Fibroblast of the aortic adventitia (primary cell): ENCODE measurements at places on chromosomes 1 and 21.

- no peak for DNase-seq
These were observed 213.0 kb upstream of the VAMP3 start for GRCh38 chr1:7558041-7558461.

DNA sequence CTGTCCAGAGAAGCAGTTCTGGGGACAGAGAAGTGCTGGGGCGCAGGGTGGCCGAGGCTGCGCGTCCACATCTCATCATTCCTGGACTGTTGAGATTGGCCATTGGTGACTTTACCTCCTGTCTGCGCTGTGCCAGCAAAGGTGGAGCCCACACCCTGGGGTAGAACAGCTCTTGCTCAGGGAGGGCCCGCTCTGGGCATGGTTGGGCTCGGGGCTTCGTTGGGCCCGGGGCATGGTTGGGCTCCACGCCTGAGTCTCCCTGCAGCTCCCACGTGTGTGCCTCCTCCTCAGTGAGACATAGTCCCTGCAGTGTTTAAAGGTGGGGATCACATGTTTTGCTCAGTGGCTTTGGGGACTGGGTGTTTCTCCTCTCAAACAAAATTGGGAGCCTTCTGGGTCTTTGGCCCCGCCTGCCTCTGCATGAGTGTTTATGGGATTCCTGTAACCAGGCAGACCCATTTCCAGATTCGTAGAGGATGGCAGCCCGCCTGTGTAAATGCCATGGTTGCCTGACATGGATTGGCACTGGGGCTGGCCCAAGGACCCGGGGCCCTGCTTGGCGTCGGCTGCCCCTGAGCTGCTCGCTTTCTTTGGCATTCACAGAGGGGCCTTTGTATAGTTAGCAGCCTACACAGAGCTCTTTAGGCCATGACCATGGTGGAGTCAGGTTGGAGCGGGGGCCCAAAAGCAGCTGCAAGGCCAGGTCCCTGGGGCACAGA is 104.6 kb downstream of the TLR5 start:
- no peak for DNase-seq

DNA sequence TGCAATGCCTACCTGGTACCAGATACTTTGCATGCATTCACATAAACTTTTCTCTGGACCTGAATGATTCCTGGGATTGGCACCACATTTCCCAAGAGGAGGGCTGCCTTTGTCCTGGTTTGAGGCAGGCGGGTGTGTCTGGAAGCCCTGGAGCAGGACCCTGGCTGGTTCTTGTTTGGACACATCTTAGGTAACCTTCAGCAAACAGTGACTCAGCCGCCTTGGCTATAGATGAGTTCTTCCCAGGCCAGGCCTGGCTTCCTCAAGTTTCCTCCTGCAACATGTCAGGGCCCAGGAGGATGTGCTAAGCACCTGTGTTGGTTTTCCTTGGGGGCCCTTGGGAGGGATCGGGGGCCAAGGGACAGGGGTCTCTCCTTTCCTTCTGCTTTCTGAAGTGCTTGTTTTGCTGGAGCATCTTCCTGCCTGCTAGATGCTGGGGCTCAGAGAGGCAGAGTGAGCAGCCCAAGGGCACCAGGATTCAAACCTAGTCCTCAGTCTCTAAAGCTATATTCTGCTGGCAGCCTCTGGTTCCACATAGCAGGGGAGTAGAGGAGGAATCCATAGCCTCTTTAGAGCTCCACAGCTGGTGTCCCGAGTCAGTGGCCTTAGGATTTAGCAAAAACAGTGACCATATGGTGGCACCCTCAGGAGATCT is 38.2 kb downstream of the PAX7 start:
- DNase-seq, result no peak

- peak; percentile 8 for DNase-seq
These were observed 15.9 kb upstream of the NIBAN1 start for GRCh38 chr1:184990204-184990603.

DNA sequence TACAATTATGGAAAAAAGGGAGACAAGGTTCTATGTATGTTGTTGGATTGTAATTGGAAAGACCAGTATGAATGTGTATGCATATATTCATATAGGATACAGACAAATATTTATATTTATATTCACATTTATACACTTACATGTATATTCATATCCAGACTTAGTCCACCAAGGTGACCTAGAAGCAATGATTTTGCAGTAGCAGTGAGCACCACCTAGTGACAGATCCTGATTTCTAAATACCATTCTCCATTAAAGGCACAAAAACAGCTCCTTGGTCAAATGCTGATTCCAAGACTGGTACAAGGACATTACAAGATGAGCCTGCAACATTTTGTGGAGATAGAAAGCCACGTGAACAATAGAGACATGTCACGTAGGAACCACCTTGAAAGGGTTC is 153.4 kb downstream of the SDCCAG8 start:
- DNase-seq, result peak; percentile 14

DNA sequence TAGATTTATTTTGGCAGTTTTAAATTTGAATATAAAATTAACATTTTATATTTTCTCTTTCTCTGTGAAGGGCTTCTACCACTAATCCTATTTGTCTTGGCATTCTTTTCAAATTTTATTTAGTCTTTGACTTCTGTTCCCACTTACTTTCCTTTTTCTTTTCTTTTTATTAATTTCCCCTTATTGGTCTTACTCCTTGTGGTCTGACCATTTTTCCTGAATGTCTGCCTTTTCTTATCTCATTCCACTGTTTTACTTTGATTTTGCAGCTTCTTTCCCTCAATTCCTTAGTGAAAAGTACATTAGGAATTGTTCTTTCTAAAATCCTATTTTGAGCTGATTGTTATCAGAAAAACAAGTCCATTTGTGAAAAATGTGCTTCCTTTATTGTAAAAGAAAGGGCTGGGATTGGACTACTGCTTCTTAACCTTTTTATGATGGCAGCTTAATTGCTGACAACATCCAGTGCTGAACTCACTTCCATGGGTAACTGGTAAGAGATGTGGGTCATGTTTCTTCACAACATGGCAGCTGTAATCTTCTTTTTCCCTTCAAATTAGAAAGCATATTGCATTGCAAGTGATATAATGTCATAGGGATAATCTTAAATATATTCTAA is 284.6 kb downstream of the DNM3 start:
- DNase-seq, result no peak

DNA sequence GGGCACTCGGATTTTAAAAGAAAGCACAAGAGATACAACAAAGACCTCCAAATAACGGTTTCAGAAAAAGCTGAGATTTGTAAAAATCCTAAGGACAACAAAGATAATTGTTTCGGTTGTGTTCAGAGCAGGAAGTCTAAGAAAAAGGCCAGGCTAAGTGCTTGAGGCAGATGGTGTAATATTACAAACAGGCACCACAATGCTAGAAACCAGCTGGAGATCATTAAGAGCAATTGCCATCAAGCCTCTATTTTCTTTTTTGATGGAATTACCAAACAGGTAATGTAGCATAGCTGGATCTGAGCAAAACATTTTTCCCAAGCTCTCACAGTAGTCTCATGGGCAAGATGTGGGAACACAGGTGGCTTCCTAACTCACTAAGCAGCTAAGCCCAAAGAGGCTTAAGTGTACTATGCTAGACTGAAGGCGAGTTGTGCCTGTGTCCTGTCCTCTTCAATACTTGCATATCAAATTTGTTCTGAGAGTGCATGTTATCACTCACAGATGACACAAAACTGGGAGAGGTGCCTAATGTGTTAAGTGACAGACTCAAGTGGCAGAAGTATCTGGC is 161.6 kb downstream of the GLUL start:
- DNase-seq, result no peak

- no peak for DNase-seq
These were observed 3.2 kb downstream of the ASPM start for GRCh38 chr1:197143276-197143675.

DNA sequence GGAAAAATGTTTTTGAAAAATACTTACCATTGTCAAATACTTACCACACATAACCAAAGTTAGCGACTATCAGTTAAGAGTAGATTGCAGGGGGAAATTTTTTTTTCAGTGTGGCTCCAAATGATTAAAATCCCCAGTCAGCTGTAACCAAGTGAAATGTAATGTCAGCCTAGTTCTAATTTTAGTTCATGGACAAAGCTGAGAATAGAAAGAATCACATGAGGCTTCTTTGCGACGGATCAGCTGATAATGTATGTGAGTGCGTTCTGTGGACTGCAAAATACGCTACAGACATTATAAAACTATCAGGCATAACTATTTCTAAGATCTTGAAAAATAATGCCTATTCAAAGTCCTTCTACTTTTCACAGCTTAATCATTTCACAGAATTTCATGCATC is at the start of gene LRRC39:
Gene LRRC39, minus strand, starts transcription at position 166 of the 400 bp plus-strand sequence. CDS start 9,740 bp downstream, outside the sequence.
- DNase-seq, result no peak

GRCh38 chr1:8864713-8865344 is 13.7 kb downstream of the ENO1 start:
- DNase-seq, result no peak

GRCh38 chr1:227893300-227893948 is 54.3 kb downstream of the WNT9A start:
- DNase-seq, result no peak

GRCh38 chr21:26280775-26281174 is 110.2 kb upstream of the APP start:
- DNase-seq, result no peak

- DNase-seq, result peak; percentile 33
These were observed 53.1 kb downstream of the PHC2 start for GRCh38 chr1:33377756-33378155.

GRCh38 chr1:233509526-233509925 is 104.4 kb upstream of the KCNK1 start:
- no peak for DNase-seq

DNA sequence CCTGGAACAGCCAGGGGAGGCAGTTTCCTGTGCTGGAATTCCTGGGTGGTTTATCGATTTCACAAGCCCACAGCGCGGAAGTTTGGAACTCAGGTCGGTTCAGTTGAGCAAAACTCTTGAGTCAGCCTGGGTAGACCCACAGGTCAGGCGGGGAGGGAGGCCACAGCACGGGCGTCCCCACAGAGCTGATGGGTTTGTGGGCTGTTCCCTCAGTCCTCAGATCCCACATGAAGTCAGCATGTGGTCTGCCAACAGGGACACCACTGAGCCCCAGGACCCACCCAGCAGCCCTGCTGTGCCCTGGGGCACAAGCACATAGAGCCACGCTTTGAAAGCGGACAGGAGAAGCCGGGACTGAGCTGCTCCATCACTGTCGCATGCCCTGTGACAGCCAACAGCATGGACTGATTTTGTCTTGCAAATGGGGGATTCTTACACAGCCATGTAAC is 17.4 kb downstream of the BMP8A start:
- peak; percentile 25 for DNase-seq

GRCh38 chr1:208965351-208965750 is 618.2 kb upstream of the CAMK1G start:
- no peak for DNase-seq

DNA sequence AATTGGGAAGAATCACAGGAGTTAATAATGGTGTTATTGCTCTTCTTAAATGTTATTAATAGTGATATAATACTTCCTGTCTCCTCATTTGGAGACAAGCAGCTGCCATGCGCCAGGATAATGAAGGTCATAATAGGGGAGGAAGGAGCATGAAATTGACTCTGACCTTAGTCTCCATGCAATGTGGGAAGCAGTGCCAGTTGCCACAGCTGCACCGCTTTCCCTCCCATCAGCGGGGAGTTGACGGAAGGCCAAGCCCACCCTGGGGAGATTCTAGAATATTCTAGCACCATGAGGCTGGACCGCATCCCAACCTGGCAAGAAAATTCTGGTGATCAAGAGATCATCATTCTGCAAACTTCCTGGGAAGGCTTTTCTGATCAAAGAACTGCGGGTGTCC is 11.0 kb upstream of the OLIG1 start:
- DNase-seq, result no peak

- DNase-seq, result peak; percentile 96
These were observed 68.0 kb downstream of the MEGF6 start for GRCh38 chr1:3543076-3544039.

- DNase-seq, result peak; percentile 75
These were observed 2.8 kb downstream of the UBE2J2 start for GRCh38 chr1:1270813-1271212.

DNA sequence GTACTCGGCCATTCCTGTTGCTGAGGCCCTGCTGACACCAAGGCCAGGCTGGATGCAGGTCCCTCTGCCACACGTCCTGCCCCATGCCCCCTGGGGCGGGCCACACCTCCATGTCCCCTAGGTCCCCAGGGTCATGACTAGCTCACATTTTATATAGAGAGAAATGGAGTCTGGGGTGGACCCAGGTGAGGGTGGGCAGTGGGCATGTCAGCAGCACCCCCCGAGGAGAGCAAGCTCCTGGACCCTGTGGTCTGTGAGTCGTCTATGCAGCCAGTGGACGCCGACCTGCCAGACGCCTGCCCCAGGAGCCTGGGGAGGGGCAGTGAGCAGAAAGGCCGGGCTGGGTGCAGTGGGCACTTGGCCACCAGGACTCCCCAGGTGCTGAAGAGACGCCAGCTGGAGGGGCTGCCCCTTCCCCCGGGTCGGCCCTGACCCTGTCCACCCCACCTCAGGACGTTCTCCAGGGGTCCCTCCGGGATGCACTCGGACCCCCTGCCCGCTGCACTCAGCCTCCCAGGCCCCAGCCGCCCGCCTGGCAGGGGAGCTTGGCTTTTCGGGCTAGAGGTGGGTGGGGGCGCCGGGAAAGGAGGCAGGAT is 15.9 kb downstream of the SAMD11 start:
- DNase-seq, result no peak

GRCh38 chr1:109782514-109782913 is 18.8 kb upstream of the EPS8L3 start:
- DNase-seq, result peak; percentile 86

DNA sequence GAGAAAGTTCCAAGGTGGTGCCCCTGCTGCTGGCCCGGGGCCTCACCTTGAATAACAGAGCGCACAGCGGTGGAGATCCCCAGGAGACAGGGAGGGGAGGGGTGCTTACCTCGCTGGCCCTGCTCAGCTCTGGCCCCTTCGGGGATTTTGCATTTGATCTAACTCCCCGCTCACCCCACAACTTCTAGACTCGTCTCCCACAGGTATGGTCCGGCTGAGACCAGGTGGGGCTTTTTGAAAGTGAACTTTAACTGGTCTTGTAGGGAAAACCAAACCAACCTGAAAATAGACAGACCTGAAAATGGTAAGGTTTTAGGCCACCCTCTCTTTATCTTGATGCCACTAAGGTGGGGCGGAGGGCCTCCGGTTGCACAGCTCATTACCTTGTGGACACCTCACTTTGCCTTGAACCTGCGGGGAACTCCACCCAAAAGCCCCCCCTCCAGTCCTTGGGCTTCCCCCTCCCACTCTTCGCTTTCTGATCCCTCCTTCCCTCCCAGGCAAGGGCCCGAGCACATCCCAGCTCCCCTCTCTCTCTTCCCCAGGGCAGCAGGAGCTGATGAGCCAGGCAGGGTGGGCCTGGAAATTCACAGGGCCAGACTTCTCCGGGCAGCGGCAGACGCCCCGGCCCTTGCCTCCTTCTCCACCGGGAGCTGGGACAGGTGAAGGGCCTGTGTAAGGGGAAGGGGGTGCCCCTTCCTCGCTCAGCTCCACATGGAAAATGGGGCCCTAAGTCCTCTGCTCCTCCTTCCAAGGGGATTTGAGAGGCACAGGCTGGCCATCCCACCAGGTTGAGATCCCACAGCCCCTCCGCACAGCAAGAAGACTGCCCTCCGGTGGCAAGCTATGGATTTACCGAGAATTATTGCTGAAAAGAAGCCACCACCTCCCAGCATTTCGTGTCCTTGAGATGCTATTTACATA is 16.1 kb downstream of the TNFRSF8 start:
- peak; percentile 68 for DNase-seq
